Endothelial cell of umbilical vein (primary cell): ENCODE measurements at places on chromosomes 12 and 14. TPM values are rescaled to one million over a fixed set of nuclear protein-coding genes. Genes with fewer than 3 reads are reported as not detected.

CCDC175 gene
- not detected in 2 replicates for polyA plus RNA-seq

RNASE7 gene
- not detected in 2 replicates for polyA plus RNA-seq

TRPV4 gene
- polyA plus RNA-seq, result 22.3 and 24.5 TPM in 2 replicates

TBX5 gene
- polyA plus RNA-seq, result not detected in 2 replicates

KRT74 gene
- polyA plus RNA-seq, result not detected in 2 replicates

GPR68 gene
- polyA plus RNA-seq, result 0.36 and 0.75 TPM in 2 replicates

FAIM2 gene
- 0.01 and 0.22 TPM in 2 replicates for polyA plus RNA-seq

SPTB gene
- polyA plus RNA-seq, result 0.02 and 0.03 TPM in 2 replicates

DNA sequence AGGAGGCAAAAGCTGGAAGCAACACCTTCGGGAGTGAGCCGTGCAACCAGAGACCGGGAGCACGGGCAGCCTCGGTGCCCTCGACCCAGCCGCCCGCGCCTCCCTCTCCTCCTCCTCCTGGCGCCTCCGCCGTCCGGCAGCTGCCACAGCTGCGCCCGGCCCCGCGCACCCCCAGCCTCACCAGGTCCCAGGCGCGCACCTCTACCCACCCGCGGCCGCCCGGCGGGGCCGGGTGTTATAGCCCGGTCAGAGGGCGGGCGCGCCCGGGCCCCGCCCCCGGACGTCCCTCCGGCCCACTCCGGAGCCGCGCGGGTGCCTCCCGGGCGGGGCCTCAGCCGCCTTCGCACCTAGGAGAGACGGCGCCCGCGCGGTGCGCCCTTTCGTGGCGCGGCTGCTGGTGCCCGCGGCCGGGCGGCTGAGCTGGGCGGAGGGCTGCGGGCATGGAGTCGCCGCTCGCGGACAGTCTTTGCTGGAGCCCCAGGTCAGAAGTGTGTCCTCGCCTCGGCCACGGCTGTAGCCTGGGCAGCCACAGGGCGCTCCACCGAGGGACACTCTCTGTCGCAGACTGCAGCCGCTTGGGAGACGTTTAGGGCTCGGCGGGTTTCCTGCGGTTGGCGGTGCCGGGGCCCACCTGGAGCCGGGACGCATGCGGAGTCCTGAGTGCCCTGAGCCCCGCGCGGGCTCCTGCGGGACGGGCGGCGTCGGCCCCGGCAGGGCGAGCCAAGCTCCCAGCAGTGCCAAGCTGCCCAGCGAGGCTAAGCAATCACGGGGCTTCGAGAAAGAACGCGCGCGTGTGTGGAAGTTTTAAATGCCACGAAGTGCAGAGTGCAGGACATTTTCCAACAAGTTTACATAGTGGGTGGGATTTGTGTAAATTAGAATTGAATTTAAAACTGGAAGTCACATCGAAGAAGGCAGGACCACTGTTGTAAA is at the start of gene CPM:
Gene CPM, minus strand, starts transcription at position 211 of the 933 bp plus-strand sequence. CDS start 334 bp downstream, outside the sequence.
- no peak for DNase-seq

DNA sequence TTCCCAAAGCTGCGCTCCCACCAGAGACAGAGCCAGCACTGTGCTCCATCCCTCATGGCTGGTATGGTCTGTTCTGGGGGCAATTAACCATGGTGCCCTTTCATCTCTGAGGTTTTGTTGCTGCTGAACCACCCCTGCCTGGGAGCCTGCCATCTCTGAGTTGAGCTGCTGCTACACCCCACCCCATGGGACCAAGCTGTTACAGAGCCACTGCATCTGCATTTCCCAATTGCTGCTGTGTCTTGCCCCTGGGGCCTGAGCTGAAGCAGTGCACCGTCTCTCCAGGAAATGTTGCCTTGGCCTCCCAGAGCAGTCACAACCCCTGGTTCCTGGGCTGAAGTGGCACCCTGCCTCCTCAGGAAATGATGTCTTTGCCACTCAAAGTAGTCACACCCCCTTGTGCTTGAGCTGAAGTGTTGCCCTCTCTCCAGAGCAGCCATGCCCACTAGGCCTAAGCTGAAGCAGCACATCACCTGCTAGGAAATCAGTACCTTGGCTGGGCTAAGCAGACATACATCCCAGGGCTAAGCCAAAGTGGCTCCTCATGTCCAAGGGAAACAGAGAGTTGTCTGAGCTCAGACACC is 140.3 kb downstream of the RERGL start:
- no peak for DNase-seq

DNA sequence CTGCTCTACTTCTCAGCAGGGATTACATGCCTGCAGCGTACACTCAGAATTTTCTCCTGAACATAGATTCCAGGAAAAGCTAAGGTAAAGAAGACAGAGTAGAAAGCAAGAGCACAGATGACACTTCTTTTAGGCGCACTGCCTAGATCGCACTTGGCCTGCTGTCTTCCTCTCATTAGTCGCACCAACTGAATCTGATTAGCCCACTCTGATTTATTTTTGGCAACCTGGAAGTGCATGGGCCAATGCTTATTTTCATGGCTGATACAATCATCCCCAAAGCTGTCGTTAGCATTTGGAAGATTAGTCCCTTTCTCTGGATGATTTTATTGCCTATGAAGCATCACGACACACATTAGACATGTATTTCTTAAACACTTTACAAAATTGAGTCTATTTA is 152.5 kb downstream of the PTPRO start:
- no peak for DNase-seq

DNA sequence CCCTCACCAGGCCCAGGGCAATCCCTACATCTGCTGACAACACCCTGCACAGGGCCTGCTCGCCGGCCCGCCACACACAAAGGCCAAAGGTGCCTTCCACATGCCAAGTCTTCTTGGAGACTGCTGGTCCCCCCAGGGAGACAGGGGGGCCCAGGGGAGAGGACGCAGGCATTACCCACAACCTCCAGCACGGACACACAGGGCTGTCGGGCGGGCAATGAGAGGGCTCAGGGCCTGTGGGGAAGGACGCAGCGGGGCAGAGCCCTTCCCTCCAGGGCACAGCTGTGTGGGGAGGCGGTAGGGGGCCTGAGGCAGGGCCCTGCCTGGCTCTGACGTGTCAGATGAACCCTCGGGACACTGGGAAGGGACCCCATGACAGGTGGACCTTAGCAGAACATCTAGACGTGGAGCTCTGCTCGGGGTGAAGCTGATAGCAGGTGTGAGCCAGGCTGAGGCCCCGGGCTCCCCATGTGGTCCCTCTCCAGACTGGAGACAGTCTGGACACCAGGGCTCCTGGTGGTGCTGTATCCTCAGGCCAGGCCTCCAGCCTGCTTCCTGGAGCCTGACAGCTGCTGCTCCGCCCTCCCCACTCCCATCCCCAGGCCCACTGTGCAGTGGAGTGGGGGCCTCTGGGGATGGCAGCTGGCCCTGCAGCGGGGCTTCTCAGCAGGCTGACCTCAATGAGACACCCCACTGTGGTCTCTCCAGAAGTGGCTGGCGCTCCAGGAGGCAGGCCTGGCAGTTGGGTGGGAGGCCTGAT is 31.6 kb upstream of the NUDT14 start:
- DNase-seq, result no peak

DNA sequence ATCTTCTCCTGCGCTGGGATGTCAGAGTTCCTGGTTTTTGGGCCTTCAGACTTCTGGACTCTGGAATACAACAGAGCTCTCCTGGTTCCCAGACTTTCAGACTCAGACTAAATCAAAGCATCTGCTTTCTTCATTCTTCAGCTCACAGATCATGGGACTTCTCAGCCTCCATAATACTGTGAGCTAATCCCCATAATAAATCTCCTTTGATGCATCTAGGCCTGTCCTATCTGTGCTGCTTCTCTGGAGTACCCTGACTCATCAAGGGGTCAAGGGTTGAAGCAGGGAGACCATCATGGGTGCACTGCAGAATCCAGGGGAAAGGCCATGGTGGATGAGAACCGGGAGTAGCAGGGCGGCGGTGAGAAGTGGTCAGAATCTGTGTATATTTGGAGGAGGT is 1094.1 kb upstream of the TMEM132C start:
- DNase-seq, result no peak

GRCh38 chr14:67875175-67876006 is 55.8 kb downstream of the RAD51B start:
- no peak for DNase-seq

DNA sequence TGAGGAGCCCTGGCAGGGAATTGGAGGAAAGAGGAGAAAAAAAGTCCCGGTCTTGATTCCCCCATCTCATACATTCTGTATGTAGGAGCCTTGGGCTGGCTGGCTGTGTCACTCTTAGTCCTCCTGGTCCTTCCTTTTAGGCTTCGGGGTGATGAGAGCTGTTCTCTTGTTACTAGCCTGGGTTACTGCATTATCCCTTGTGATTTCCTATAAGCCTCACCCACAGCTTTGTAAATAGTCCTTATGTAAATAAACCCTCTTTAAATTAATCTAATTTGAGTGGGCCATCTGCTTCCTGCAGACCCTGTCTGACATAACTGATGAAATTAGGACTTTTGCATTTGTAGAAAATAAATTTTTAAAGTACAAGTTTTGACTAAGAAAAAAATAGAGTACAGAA is 19.2 kb downstream of the DNM1L start:
- DNase-seq, result no peak

- DNase-seq, result no peak
These were observed 37.9 kb downstream of the PITPNM2 start for GRCh38 chr12:123113026-123113425.

GRCh38 chr12:100801320-100801719 is 6.7 kb downstream of the ANO4 start:
- DNase-seq, result no peak

DNA sequence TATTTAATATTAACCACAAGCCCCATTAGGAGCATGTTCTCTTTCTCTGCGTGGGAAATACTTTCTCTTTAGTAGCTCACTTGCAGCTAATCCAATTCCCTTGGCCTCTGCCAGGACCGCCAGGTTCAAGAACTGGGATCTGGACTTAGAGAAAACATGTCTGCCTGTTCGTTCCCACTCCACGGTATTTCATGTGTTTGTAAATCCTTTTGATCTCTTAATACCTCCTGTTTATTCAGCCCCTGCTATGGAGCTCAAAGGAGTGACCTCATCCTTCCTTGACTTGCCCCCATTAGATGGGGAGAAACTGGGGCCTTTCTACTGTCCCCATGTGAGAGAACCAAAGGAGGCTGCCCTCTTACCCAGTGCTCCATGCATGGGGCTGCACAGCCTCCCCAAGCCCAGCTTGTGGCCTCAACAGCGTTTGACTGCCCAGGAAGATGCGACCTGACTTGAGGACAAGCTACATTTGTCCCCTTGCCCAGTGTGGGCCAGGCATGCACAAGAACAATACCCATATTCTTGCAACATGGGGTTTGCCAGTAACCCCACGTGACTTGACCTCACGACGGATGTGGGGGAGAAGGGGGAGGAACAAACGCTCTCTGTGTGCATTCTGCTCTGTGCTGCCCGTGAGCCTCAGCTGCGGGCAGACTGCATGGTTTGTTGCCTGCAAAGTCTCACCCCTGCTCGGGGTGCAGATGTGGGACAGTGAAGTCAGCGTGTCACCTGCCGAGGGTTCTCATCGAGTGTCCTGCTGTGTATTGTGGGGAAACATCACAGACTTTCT is 30.3 kb downstream of the CD9 start:
- no peak for DNase-seq

DNA sequence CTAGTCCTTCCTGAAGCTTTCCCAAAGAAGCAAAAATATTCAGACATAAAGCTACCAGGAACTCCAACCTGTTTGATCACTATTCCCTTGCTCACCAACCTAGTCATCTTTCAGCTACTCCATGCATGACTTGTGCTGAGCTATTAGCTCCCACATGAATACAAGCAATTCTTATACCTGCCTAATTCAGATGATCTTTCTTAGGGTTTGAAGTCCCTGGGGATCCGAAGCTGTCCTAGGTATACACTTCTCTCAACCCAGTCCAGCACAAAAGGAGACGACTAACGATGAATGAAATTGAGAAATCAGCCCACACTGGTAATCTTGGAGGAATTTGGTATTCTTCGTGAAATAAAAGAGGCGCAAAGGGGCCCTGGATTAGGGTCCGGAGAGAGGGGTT is 631 bp upstream of the PTGR2 start:
- peak; percentile 18 for DNase-seq

DNA sequence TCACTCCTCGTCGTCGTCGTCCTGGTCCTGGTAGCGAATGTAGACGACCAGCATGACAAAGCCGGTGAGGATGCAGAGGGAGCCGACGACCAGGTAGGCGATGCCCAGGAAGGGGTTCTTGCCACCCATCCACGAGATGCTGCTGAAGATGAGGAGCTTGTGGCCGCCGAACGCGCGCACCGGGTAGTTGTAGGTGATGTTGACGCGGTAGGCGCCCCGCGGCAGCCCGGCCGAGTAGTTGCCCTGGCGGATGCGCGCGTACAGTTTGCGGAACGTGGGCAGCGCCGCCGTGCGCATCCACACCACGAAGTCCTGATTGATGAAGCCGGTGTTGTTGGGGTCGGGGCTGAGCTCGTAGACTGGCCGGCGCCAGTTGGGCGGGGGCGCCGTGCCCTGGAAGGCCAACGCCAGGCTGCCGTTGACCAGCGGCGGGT is 1.0 kb downstream of the TMEM30B start:
- no peak for DNase-seq

- no peak for DNase-seq
These were observed 54.1 kb downstream of the PLXNC1 start for GRCh38 chr12:94202245-94203180.

DNA sequence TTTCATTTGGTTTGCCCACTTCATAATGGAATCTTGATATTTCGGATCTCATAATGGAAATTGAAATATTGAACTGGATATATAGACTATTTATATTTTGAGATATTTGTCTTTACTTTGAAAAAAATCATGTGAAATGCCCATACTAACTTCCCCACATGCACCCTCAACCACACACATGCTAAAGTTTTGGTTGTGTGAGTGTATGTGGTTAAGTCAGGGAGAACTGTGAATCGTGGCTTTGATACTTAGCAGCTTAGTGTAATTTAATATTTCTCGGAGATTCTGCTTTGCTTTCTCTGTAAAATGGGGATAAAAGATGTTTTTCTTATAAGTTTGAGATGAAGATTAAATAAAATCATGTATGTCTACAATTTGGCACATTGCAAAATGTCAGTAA is 162.1 kb downstream of the OTOGL start:
- DNase-seq, result no peak

DNA sequence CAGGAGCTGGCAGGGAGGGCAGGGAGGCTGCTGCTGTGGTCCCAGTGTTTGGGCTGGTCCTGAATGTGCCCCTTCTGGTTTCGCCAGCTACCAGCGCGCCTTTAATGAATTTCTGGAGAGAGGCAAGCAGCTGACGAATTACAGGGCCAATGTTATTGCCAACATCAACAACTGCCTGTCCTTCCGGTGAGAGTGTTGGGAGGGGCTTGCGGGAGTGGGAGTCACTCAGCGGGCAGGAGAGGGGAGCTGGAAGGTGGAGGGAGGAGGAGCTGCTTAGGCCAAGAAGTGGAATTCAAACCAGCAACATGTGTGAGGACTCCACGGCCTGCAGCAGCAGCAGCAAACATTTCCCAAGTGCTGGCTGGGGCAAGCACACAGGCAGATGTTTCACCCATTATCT is 7.7 kb downstream of the TNFAIP2 start:
- DNase-seq, result no peak
